Fibroblast of skin of back (primary cell): ENCODE measurements at places on chromosomes 16 and 17.
A peak's percentile ranks its signal among the peaks of the same experiment; 100 is the strongest.

GRCh38 chr17:4747847-4748246, 8.1 kb upstream of the CXCL16 start:
- DNase-seq = no peak

DNA sequence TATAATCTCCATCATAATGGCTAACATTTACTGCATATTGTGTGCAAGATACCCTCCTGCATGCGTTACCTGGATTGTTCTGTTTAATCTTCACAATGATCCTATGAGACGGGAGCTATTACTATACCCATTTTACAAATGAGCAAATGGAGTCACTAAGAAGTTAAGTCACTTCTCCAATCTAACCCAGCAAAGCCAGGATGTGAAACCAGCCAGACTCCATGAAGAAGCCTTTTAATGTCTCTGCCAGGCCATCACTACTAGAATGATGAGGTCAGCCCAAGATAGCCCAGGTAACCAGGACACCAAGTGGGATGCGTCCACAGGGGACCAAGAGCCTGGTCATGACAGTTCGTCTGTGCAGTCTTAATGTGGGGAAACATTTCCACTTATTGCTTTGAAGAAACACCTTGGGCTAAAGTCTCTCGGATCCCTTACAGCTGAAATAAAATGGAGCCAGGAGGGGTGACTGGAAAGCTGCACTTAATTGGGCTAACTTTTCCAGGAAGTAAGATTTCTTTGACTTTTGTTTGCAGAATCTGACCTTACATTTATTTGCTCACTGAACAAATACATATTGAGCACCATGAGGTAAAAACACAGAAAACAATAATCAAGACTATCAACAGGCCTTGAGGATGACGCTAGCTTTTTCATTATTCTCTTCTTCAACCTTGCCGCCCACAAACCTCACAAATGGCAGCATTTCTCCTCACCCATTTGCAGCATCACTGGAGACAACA, 926 bp upstream of the SHCBP1 start:
- DNase-seq = no peak

DNA sequence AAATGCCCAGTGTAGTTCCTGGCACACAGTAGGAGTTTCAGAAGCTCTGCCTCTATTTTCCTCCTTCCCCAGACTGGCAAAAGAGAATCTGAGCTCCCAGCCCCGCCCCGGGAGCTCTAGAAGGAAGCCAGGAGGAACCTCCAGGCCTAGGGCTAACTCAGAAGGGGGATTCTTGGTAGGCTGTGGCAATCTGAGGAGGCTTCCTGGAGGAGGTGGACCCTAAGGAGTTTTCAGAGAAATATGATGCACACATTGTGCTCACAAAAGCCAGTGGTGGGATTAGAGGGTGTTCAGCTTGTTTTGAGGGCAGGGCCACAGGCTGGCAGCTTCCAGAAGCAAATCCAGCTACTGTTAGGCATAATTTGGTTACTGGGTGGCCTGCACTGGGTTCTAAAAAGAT, 10.0 kb downstream of the ADGRG1 start:
- DNase-seq = no peak

- no peak for DNase-seq
Measured at GRCh38 chr16:12336141-12336540, 359.6 kb downstream of the SNX29 start.

DNA sequence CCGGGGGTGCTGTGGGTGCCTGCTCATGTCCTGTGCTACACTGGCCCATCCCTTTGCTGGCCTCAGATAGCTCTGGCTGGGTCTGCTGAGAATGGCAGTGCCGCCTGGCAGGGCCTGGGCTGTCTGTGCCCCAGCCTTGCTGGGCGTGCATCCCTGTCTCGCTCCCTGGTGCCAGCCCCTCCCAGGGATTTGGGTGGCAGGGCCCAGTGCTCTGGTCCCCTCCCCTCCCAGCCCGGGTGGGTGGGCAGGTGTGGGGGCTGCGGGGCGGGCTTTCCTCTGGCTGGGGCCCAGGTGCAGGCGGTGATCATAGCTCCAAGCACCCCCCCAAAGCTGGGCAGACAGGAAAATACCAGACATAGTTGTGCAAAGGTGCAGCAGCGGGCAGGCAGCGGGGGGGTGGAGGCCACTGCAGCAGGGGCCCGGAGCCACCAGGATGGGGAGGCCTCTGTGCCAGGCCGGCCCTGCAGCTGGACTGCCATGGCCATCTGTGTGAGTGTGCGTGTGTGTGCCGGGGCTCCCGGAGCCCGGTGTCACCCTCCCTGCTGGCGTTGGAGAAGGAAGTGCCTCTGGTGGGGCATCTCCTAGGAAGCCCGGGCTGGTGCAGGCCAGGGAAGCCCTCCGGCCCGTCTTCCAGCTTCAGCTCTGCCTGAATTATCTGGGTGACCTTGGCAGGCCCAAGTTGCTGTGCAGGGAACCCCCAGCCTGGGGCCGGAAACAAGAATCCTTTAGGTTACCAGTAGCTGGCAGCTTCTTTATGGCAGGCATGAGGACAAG, 7.4 kb downstream of the GLIS2 start:
- no peak for DNase-seq

DNA sequence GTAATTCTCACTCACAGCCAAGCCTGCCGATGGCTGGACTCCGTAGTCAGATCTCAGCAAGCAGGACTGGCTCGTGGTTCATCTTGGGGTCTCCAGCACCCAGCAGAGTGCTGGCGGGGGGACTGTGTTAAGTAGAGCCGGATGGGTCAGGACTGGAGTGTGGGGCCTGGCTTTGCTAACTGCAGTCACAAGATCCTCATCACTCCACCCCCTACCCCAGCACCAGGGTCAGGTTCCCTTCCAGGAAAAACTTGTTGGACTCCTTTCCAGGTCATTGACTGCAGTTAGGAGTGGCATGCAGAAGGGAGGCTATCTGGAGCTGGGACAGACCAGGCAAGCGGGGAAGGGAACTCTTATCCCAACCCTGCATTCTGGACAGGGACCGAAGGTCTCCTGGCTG, 6.0 kb downstream of the CIITA start:
- no peak for DNase-seq

GRCh38 chr17:61387011-61387410, 12.6 kb upstream of the TBX2 start:
- no peak for DNase-seq

GRCh38 chr16:65083164-65083857, 38.6 kb downstream of the CDH11 start:
- peak; percentile 25 for DNase-seq

DNA sequence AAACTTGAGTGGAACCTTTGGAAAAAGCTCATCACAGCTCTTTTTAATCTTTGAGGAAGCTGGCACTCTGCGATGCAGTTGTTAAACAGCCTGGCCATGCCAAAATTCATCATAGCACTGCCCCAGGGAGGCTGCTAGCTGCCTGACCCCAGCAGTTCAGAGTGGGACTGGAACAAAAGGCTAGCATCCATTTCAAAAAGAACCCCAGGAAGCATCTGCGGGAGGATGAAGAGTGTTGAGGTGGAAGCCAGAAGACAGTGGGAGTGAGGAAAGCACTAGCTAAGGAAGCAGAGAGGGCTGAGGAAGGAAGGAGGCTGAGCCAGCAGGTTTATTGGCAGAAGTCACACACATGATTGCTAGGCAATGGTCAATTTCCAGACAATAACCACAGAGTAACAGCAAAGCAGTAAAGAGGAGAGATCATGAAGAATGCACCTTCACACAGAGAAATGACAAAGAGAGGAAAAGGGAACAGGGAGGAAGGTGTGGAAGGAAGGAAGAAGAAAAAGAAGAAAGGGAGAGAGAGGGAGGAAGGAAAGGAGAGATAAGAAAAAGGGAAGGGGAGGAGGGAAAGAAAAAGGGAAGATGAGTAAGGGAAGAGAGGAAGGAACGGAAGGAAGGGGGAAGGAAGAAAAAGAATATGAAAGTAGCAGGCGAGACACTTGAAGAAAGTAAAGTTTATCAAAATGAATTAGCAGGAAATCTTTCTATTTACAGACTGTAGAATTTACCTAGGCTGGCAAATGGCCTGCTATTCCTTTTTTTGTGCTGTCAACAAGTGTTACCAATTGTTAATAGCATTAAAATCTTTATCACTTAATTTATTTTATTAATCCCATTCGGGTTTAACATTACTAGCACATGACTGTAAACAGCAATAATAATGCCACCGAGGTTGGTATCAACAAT, 270.0 kb upstream of the PSMD7 start:
- no peak for DNase-seq

GRCh38 chr16:49969091-49970030, 55.7 kb upstream of the CNEP1R1 start:
- no peak for DNase-seq

GRCh38 chr17:79109584-79109983, 35.0 kb downstream of the ENGASE start:
- DNase-seq = no peak

DNA sequence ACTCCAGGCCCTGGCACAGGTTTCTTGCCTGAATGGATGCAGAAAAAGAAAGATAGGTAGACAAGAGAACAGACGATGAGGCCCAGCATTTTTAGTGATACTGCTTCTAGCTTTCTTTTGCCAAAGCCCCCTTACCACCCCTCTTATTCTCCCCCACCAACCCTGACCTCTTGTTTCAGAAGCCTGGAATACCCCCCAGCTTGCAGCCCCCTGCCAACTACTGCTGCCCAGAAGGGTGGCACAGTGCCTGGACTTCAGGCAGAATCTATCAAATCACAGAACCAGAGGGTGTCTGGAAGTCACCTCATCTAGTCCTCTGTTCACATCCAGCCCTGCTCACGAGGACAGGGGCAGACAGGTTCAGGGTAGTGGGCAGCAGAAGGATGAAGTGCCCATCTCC, 35.6 kb downstream of the NEUROD2 start:
- DNase-seq = no peak

- DNase-seq = no peak
Measured at GRCh38 chr16:5054876-5055865, 10.6 kb downstream of the C16orf89 start.

DNA sequence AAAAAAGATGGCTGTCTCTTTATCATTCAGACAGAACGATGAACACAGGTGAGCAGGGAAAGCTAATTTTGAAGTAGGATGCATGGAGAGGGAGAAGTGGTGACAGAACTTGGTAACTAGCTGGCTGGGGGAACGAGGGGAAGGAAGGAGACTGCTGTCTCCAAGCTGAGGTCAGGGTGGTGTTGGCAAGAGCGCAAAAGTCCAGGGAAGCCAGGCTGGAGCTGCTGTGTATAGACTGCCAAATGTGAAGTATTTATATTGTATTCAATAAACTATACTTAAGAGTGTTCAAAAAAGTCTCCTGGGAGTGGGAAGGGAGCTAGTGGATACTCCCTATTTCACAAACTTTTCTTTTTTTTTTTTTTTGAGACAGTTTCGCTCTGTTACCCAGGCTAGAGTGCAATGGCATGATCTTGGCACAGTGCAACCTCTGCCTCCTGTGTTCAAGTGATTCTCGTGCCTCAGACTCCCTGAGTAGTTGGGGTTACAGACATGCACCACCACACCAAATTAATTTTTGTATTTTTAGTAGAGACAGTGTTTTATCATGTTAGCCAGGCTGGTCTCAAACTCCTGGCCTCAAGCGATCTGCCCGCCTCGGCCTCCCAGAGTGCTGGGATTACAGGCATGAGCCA, 8.2 kb downstream of the TMEM106A start:
- no peak for DNase-seq

DNA sequence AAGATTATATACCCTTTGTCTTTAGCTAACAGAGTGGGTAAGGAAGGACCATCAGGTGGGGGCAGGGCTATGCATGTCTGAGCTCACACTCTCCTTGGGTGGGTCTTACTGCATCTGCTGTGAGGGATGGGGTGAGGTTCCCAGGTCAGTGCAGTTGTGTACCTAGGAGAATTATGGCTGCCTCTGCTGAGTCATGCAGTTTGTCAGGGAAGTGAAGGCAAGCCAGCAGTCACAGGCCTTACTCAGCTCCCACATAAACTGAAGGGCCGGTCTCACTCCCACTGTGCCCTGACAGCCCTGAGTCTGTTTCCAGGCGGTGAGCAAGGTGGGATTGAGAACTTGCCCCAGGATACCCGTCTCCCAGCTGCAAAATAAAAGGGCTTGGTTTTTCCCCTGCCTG, 328.6 kb downstream of the MAP2K6 start:
- DNase-seq = no peak

- DNase-seq = peak; percentile 35
Measured at GRCh38 chr17:16304830-16305229, 48.4 kb downstream of the CENPV start.

DNA sequence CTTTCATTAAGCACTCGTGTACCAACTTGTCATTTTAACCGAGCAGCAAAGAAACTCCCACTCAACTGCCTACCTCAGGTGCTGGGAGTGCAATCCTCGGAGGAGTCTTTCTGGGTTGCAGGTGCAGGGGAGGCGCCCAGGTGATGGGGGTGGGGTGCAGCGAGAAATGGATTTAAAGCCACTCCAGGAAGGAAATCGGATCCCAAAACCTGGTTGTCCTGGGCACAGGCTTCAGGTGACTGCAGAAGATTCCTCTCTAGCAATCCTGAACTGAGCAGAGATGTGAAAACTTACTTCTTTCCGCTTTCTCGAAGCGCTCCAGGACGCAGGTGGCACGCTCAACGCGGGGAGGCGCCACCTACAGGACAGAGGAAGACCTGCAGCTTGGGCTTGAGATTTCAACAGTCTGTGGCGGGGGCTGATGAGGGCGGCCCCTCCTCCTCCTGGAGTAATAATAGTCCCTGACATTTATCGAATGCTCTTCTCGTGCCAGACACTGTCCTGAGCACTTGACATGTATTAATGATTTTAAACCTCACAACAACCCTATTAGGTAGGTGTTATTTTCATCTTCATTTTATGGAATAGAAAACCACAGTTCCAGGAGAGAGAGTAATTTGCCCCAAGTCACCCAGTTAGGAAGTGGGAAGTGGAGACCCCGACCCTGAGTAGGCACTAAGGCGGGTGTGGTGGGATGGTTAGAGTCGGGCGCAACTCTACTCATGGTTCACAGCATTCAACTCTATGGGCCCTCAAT, 27.2 kb upstream of the SKAP1 start:
- peak; percentile 44 for DNase-seq

GRCh38 chr16:51813609-51814008, 662.5 kb upstream of the SALL1 start:
- no peak for DNase-seq

- DNase-seq = no peak
Measured at GRCh38 chr17:81173762-81174155, 7.7 kb upstream of the AATK start.

GRCh38 chr16:30115238-30115637, 1.9 kb upstream of the GDPD3 start:
- no peak for DNase-seq

- DNase-seq = peak; percentile 69
Measured at GRCh38 chr16:84544031-84544773, 39.7 kb upstream of the MEAK7 start.

DNA sequence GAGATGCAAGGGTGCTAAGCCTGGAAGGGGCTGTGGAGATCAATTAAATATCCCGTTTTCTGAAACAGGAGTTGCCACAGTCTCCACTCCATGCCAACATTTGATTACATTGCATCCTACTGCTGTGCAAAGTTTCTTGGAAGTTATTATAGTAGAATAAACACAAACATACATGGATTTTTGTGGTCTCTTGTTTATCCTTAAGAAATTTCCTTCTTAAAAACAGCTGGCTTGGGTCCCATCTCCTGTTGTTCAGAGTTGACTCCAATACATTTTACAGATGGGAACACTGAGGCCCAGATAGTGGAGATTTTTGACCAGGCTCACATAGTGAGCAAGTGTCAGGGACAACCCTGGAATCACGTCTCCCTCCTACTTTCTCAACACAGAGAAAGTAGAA, 124.0 kb upstream of the ADAMTS18 start:
- DNase-seq = no peak
